GM23248 (cell line): ENCODE measurements at places on chromosomes 12 and 14. TPM values are rescaled to one million over a fixed set of nuclear protein-coding genes. Genes with fewer than 3 reads are reported as not detected.

MEG3 gene
- total RNA-seq, result 101 and 145 TPM in 2 replicates

OTUB2 gene
- total RNA-seq, result 1.0 and 1.9 TPM in 2 replicates

CCDC196 gene
- total RNA-seq, result not detected in 2 replicates

PTCSC3 gene
- not detected in 2 replicates for total RNA-seq
